ENCODE measurements at places on chromosomes 6 and 20. TPM values are rescaled to one million over a fixed set of nuclear protein-coding genes. Genes with fewer than 3 reads are reported as not detected.

Gene KDM1B
- total RNA-seq = 14.0 TPM

Gene CRISP2
- total RNA-seq = not detected

Gene CDH4
- 0.06 TPM for total RNA-seq

Gene HLA-DOB
- total RNA-seq = 0.27 TPM

Gene PXDC1
- 32.8 TPM for total RNA-seq

Gene GRM1
- 0.52 TPM for total RNA-seq

Gene PHACTR3
- total RNA-seq = 6.9 TPM

Data from left cardiac atrium (tissue), 4 donors.